Epithelial cell of umbilical artery (primary cell): ENCODE measurements at places on chromosomes 2 and 18. TPM values are rescaled to one million over a fixed set of nuclear protein-coding genes. Genes with fewer than 3 reads are reported as not detected.

The SERPINB5 gene
- not detected in 2 replicates for total RNA-seq

The CROCC2 gene
- total RNA-seq, result not detected in 2 replicates

The CENPA gene
- 19.3 and 21.1 TPM in 2 replicates for total RNA-seq

The LCLAT1 gene
- total RNA-seq, result 13.3 and 17.6 TPM in 2 replicates
